ENCODE measurements at places on chromosomes 13 and 19. TPM values are rescaled to one million over a fixed set of nuclear protein-coding genes. Genes with fewer than 3 reads are reported as not detected.

GRCh38 chr13:21825801-21826200, 154.9 kb downstream of the FGF9 start:
- DNase-seq = no peak

The STRN4 gene
- 73.1 TPM for polyA plus RNA-seq

The EMC10 gene
- polyA plus RNA-seq = 219 TPM

The ZNF146 gene
- polyA plus RNA-seq = 25.4 TPM

- DNase-seq = no peak
These were observed 2.8 kb downstream of the THAP8 start for GRCh38 chr19:36051236-36051635.

The ERICH6B gene
- polyA plus RNA-seq = not detected

DNA sequence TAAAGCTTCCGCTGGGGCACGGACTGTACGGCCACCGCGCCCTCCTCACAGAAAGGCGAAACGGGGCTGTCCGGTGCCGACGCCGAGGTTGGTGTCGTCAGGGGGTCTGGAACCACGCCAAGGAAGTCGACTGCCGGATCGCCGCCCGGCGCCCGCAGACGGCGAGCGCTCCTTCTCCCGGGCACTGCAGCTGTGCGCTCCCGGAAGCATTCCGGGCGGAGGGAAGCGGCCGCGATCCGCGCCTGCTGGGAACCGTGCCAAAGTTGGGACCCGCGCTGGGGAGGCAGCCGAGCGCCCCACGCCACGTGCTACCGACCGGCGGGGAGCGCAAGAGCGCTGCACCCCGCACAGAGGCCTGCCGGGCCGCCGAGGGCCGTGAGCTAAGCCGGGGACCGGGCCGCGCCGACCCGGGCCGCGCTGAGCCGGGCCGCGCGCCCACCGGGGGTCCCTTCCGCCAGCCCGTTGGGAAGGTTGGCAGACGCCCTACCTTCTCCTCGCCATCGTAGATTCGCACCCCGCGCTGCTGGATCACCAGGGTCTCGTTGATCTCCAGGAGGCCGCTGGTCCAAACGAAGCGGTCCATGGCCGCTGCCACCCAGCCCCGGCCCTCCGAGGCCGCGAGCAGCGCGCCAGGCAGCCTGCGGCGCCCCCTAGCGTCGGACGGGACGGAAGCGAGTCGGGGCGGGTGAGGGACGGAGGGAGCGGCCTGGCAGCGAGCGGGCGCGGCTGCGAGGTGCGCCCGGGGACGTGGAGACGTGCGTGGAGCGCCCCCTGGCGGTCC, at the start of gene VPS36:
TSS of gene VPS36 (minus strand) at position 623 of the 781 bp plus-strand sequence. CDS start at position 583, 40 bp downstream.
- peak; percentile 97 for DNase-seq

- DNase-seq = no peak
These were observed 23.6 kb downstream of the CACNG6 start for GRCh38 chr19:54014920-54015560.

The APLP1 gene
- polyA plus RNA-seq = 66.7 TPM

All from SK-N-SH (cell line).